ENCODE measurements at places on chromosomes 3 and 15. TPM values are rescaled to one million over a fixed set of nuclear protein-coding genes. Genes with fewer than 3 reads are reported as not detected.

DNA sequence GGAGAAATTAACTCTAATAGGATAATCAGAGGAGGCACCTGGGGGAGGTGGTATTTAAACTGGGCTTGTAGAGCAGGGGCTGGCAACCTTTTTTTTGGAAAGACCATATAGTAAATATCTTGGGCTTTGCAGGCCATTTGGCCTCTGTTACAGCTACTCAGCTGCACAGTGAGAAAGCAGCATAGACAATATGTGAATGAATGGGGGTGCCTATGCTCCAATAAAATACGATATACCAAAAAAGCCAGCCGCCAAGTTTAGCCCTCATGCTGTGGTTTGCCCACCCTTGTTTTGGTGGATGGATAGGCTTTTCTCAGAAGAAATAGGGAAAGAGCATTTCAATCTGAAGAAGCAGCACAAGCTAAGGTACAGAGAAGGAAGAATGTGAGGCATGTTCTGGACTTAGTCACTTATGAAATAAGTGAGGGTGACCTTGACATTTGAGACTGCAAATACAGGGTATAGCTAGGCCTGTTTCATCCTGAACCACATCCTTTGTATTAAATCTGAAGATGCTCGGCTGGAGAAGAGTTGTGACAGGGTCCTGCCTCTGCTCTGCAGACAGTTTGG is 131.0 kb upstream of the NR2E3 start:
- DNase-seq = no peak
- no peak overlapping the region for H3K4me3 ChIP-seq
- no peaks in the 10 kb centered on the region for H3K36me3 ChIP-seq
- no peak overlapping the region for H3K27ac ChIP-seq

- H3K27me3 ChIP-seq = no peaks in the 10 kb centered on the region
- H3K36me3 ChIP-seq = peaks cover 25% of the 10 kb centered on the region
- DNase-seq = no peak
- no peak overlapping the region for H3K4me3 ChIP-seq
Observed at GRCh38 chr15:98923171-98923570, 84.4 kb downstream of the PGPEP1L start.

GRCh38 chr3:194785315-194785714 is 99.6 kb downstream of the FAM43A start:
- no peak overlapping the region for H3K27ac ChIP-seq
- H3K4me1 ChIP-seq = no peaks in the 10 kb centered on the region
- no peaks in the 10 kb centered on the region for H3K36me3 ChIP-seq
- no peak for DNase-seq
- H3K27me3 ChIP-seq = no peaks in the 10 kb centered on the region

DNA sequence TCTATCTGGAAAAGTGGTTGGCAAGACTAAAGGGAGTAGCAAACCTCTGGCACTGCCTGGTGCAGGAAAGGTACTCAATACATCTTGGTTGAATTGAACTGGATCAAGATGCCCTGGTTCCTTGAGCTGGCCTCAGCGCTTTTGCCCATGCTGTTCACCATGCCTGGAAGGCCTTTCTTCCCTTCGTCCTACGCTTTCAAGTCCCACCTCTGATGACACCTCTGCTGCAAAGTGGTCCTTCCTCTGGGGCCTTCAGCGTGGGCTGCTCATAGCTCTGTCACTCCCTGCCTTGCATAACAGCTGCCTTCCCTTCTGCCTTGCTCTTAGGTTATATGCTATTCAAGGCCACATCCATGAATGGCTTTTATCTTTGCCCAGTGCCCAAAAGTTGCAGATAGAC is 23.0 kb downstream of the ITGA11 start:
- DNase-seq = no peak
- H3K36me3 ChIP-seq = no peaks in the 10 kb centered on the region
- H3K4me3 ChIP-seq = no peak overlapping the region
- no peaks in the 10 kb centered on the region for H3K27me3 ChIP-seq
- H3K4me1 ChIP-seq = no peaks in the 10 kb centered on the region

- H3K4me1 ChIP-seq = no peaks in the 10 kb centered on the region
- no peaks in the 10 kb centered on the region for H3K27me3 ChIP-seq
- DNase-seq = no peak
Observed at GRCh38 chr15:94416820-94417219, 185.5 kb downstream of the MCTP2 start.

DNA sequence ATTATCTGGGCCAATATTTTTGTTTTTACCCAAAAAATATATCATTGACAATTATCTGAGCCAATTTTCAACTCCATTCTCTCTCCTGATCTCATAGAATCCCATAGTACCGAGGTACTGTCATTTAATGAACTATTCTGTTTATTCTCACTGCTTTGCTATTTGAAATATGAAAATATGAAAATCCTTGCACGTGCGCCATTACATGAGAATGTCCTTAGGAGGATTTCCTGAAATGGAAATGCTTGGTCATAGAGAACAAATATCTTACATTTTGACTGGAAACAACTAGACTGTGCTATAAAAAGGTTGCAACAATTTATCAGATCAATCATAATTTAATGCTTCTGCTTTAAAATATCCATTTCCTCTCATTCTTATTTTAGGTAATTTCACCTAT is 18.3 kb downstream of the FRMD4B start:
- no peaks in the 10 kb centered on the region for H3K27me3 ChIP-seq
- no peaks in the 10 kb centered on the region for H3K36me3 ChIP-seq
- H3K4me1 ChIP-seq = no peaks in the 10 kb centered on the region
- DNase-seq = no peak
- H3K4me3 ChIP-seq = no peak overlapping the region

DNA sequence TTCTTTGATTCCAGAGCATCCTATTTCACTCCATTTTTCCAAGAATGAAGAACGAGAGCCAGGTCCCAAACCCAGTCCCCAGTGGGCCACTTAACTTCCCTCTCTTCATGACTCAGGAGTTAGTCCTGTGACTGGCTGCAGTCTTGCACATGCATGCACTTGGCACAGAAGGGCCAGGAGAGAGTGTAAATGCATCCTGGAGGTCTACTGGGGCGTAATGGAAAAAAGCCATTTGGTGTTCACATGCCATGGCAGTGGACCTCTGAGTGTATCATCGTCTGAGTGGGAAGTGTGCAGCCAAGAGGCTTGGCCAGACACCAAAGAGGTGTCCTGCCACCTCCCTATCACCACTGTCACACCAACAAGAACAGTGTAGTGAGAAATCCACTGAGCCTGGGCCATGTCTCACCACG is 15.1 kb upstream of the RFTN1 start:
- no peak overlapping the region for H3K4me3 ChIP-seq
- no peak overlapping the region for H3K27ac ChIP-seq
- H3K4me1 ChIP-seq = no peaks in the 10 kb centered on the region

DNA sequence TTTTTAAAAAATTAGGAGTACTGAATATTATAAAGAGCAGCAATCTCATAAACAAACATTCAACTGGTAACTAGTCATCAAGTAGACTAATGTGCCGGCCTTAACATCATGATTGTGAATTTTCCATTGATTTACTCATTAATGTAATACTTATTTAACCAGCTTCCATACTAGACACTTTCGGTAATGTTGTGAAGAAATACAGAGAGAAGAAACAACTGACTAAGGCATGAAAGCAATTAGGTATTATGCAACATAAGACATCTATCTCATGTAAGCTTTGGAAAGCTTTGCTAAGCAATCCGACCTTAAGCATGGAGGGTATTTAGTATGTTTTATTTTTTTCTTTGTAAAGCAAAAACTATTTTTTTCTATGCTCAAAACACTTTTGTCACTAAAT is 108.0 kb downstream of the IL1RAP start:
- DNase-seq = no peak
- no peak overlapping the region for H3K4me3 ChIP-seq
- no peaks in the 10 kb centered on the region for H3K4me1 ChIP-seq
- H3K27ac ChIP-seq = no peak overlapping the region
- H3K27me3 ChIP-seq = no peaks in the 10 kb centered on the region

- H3K27me3 ChIP-seq = no peaks in the 10 kb centered on the region
- H3K36me3 ChIP-seq = no peaks in the 10 kb centered on the region
Observed at GRCh38 chr3:32626631-32627030, 56.0 kb upstream of the DYNC1LI1 start.

GRCh38 chr15:68434021-68434420 is 2.1 kb upstream of the ITGA11 start:
- H3K36me3 ChIP-seq = no peaks in the 10 kb centered on the region
- H3K27me3 ChIP-seq = peaks cover 50% of the 10 kb centered on the region
- peaks cover 5% of the 10 kb centered on the region for H3K4me1 ChIP-seq
- H3K27ac ChIP-seq = no peak overlapping the region
- H3K4me3 ChIP-seq = no peak overlapping the region

DNA sequence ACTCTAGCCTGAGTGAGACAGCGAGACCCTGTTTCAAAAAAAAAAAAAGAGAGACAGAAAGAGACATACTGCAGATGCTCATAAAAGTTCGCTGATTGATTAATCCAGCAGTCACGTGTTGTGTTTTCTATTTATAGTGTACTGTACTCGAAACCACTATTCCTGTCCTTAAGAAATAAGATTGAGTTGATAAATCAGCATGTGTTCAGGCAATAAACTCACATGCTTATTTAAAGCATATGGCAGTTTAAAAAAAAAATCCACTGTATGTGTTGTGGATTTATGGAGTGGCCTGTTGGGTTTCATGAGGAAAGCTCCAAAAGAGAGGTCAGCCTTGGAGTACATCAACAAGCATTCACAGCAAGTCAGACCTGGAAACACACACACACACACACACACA is 17.7 kb downstream of the RPL22L1 start:
- no peaks in the 10 kb centered on the region for H3K36me3 ChIP-seq
- no peak for DNase-seq
- H3K27me3 ChIP-seq = no peaks in the 10 kb centered on the region
- peaks cover 3% of the 10 kb centered on the region for H3K4me1 ChIP-seq

DNA sequence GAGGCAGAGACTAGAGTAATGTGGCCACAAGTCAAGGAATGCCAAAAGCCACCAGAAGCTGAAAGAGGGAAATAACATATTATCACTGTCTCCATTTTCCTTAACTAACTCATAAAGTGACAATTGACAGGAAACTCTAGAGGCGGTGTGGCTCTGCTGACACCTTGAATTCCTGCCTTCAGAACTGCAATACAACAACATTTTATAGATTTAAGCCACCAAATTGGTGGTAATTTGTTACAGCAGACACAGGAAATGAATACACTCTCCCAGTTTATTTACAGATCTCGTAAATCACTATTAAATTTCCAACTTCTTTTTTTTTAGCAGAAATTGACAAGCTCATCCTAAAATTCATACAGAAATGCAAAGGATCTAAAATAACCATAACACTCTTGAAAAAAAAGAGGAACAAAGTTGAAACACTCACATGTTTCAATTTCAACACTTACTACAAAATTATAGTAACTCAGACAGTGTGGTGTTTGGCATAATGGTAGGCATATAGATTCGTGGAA is 449.9 kb downstream of the OTOL1 start:
- no peak overlapping the region for H3K4me3 ChIP-seq
- H3K27me3 ChIP-seq = no peaks in the 10 kb centered on the region
- no peak overlapping the region for H3K27ac ChIP-seq
- no peak for DNase-seq

GRCh38 chr3:155101398-155101797 is 21.3 kb downstream of the MME start:
- no peak for DNase-seq
- H3K27ac ChIP-seq = no peak overlapping the region
- no peaks in the 10 kb centered on the region for H3K4me1 ChIP-seq
- no peaks in the 10 kb centered on the region for H3K27me3 ChIP-seq
- H3K4me3 ChIP-seq = no peak overlapping the region
- no peaks in the 10 kb centered on the region for H3K36me3 ChIP-seq

- no peak overlapping the region for H3K27ac ChIP-seq
- no peaks in the 10 kb centered on the region for H3K36me3 ChIP-seq
- H3K4me3 ChIP-seq = no peak overlapping the region
- DNase-seq = no peak
- H3K27me3 ChIP-seq = no peaks in the 10 kb centered on the region
Observed at GRCh38 chr3:105032541-105032940, 334.2 kb upstream of the ALCAM start.

DNA sequence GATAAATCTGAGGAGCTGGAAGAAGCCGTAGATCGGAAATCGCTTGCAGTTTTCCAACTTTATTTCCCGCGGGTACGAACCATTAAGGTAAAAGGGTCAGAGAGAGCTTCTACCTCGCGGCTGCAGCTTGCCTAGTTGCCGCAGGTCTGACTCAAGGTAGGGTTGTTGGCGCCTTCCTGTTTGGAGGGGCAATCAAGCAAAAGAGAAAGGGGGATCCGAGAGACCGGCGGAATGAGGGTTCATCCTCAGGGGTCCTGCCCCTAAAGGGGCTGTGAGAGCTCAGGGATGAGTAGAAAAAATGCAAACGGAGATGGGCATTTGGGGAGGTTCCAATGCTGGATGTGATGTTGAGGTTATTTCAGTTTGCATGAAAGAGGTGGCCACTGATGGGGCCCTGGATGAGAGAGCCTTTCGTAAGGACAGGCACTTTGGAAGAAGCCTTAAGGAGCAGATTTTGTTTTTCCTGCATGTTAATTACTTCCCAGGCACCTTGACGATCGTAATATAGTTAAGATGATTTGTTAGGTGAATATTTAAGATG is 265.4 kb downstream of the CGGBP1 start:
- H3K27me3 ChIP-seq = peaks cover 2% of the 10 kb centered on the region
- DNase-seq = no peak
- H3K4me1 ChIP-seq = no peaks in the 10 kb centered on the region
- peak overlapping the region; percentile 71 for H3K4me3 ChIP-seq
- H3K27ac ChIP-seq = no peak overlapping the region
- H3K36me3 ChIP-seq = no peaks in the 10 kb centered on the region

DNA sequence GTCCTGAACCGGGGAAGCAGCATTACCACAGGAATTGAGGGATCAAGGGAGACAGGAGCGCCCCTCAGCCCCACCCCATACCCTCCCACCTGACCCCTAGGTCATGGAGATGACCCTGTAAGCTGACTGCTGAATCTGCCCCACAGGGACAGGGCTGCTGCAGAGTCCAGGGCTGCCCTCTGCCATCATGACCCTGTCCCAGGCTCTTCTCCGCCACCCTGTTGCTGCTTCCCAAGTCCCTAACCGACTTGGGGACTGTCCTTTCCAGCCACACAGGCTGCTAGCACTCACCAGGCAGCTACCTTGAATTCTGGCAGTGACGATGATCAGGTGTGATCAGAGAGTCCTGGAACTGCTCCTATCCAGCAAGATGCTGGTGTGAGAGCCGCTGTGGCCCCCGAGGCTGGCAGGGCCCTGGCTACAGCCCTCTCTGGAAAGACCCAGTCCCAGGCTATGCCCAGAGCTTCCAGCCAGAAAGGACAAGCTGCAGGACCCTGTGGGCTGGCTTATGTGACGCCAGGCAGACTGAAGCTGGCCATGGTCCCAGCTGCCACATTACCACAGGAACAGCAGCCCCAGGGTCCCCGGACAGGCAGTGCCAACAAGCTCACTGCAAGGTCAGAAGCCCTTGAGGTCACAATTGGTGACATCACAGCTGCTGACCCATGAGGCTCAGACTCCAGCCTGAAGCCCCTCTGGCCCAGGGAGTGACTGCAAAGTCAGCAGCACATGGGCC is at the start of gene C3orf22:
TSS of gene C3orf22 (minus strand) at position 597 of the 736 bp plus-strand sequence. CDS start 5,542 bp downstream, outside the sequence.
- H3K36me3 ChIP-seq = no peaks in the 10 kb centered on the region
- no peak within 1 kb of the TSS for H3K4me3 ChIP-seq
- no peaks in the 10 kb centered on the region for H3K4me1 ChIP-seq
- no peaks in the 10 kb centered on the region for H3K27me3 ChIP-seq

Gene CHCHD4
- total RNA-seq = 20.6 TPM

Gene EIF2A
- total RNA-seq = 91.6 TPM

Gene LEKR1
- total RNA-seq = not detected

Gene IGSF10
- total RNA-seq = 0.86 TPM

Gene C3orf49
- total RNA-seq = not detected

Gene C2CD4A
- not detected for total RNA-seq

Gene CYP19A1
- total RNA-seq = not detected

Gene CRYGS
- 0.90 TPM for total RNA-seq
